ENCODE measurements at places on chromosomes 12 and 14.

DNA sequence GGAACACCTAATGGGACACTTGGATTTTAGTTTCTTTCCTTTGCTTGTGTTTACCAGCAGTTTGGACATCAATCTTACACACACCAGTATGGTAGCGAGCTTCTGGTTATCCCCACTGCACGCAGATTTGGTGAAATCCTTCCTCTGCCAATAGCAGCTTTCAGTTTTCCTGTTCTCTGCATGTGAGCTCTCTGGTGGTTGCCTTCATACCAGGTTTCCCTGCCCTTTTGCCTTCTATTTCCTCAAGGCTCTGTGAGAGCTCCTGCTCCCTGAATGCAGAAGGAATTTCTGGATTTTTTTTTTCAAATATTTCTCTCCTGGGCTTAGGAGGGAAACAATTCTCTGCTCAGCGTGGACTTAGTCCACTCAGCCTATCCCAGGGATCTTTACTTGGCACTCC, 93.0 kb upstream of the CCDC91 start:
- no peak for DNase-seq

DNA sequence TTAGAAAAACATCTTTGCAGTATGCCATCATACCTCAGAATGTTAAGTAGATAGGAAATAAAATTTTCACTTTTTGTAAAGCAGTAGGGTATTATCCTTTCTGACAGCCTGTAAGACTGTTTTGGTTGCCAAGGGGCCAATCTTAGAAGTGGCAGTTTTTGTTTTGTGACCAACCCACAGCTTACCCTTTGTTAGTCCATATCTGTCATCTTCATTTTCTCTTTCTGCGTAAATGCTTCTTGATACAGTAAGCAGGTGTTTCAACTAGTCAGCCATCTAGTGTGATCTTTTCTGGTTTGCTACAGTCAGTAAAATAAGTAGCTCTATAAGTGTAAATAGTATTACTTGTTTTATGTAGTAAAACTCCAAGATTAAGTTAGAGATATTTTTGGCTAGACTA, 8.8 kb downstream of the PPM1A start:
- no peak for DNase-seq

DNA sequence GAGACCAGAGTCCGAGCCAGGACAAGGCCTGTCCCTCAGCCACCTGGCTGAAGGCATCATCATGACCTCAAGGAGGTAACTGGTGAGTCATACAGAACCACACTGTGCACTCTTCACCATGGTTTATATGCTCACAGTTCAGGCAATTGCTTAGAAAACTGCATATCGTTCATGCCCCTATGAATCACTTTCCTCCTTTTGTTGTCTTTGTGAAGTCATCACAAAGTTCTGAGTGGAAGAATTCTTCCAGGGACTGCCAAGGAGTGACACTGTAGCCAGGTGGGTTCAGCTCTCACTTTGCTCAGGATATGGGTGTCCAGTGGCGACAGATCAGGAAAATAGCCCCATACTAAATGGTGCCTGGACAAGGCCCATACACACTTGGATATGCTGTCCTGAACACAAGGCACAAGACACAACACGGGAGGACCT, 92.5 kb downstream of the DPF3 start:
- no peak for DNase-seq

DNA sequence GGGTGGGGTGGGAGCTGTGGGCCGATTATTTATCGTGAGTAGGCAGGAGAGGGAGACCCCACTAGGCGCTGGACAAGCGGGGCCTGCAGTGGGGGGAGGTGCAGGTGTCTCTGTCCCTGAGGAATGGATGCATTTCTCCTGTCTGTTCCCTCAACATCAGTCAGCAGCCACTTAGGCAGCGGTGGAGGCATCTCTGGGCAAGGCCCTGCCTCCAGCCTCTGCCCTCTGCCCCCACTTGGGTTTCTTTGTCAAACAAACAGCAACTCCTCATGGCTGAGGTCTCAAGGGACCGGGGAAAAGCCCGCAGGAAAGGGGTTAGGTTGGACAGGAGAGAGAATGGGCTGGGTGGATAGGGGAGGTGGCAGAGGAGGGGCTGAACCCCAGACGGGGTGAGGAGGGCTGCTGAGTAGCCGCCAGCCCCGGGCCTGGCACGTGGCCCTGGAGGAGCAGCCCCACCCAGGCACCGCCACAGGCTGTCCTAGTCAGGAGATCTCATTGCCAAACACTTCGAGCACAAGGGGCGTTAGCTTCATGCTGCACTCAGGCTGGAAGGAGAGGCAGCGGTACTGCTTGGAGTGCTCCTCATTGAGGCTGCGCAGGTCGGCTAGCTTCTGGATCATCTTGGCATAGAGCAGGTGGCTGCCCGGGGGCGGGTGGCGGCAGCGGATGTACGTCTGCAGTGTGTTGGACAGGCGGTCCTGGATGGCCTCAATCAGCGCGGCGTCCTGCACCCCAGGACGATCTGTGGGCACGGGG, 24.7 kb upstream of the HDAC7 start:
- no peak for DNase-seq

DNA sequence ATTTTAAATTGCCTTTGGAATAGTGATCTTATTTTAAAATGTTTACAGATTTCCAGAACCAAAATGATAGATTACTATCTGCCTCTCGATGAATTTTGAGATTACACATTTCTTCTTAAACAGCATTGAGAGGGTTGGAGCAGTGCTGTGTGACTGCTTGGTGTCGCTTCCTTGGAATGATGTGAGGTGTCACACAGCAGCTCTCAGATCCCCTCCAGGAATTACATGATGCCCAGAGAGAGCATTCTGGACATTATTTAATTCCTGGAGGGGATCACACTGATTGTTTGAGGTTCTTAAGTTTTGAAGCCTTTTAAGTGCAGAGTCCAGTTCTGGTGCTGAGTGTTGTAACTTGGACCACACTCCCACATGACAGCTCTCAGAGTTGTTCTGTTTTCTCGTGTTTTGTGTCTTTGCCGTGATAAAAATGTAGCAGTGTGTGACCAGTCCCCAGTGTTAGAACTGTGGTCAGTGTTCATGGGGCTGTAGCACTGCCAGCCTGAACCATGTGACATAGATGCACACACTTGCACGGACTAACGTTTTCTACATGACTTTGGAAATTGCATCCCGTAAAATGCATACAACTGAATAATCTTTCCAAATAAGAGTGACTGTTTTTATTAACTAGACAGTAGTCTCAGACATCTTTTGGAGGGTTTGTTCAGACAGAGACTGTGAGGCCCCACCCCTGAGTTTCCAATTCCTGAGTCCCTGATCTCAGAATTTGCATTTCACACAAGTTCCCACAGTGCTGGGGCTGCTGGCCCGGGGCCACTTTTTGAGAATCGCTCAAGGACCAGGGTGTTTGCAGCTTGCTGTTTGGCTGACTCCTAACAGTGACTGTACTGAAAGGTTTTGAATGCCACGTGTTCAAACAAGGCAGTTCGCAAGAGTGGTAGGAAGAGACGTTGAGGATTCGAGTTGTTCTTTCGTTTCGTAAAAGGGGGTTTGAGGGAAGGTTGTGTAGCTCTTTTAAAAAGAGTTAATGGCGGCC, 26.0 kb downstream of the XRCC3 start:
- no peak for DNase-seq

DNA sequence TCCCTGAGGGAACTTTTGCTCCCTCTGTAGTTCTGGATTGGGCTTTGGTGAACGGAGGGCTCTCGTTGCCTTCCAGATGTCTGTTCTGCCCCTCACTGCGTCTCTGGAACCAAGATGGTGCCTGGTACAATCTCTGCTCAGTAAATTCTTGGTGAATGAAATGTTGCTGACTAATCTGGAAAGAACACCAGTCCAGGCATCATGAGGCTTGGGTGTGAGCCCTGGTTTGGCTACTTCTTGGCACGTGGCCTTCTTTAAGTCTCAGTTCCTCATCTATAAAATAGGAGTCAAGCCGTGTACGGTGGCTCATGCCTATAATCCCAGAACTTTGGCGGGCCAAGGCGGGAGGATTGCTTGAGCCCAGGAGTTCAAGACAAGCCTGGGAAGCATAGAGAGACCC, 4.3 kb downstream of the HHIPL1 start:
- DNase-seq, result no peak

DNA sequence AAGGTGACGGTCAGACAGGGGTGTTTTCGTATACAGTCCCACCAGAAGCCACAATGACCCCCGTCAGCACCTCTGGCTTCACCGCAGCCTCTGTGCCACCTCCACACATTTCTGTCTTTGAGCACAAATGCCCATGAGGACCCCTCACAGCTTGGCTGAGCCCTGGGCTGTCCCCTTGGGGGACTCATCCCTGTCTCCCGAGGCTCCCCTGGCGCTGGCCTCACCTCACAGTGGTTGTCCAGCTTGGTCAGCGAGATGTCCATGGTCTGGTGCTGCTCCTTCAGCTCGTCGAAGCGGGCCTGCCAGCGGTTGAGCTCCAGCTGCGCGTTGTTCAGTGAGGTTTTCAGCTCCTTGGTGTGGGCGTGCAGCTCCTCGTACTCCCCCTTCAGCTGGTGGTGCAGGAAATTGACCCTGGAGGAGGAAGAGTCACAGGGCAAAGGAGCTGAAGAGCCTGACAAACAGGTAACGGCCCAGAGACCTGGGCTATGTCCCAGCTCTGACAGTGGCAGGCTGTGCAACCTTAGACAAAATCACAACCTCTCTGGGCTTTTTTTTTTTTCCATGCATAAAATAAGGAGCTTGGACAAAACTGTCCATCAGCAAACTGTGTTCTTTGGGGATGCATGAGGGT, 52.7 kb upstream of the GPR68 start:
- no peak for DNase-seq

- peak; percentile 58 for DNase-seq
Observed at GRCh38 chr14:69547701-69548348, 26.8 kb downstream of the CCDC177 start.

GRCh38 chr12:127054531-127054930, 1212.4 kb upstream of the TMEM132C start:
- no peak for DNase-seq

- DNase-seq, result no peak
Observed at GRCh38 chr14:63269561-63270225, 49.0 kb downstream of the GPHB5 start.
